WERI-Rb-1 (cell line): ENCODE measurements at places on chromosomes 3 and 15.

GRCh38 chr3:186670155-186670554 is 4.3 kb downstream of the HRG start:
- no peak for DNase-seq

- DNase-seq: no peak
Measured at GRCh38 chr3:154783521-154783931, 296.6 kb upstream of the MME start.

DNA sequence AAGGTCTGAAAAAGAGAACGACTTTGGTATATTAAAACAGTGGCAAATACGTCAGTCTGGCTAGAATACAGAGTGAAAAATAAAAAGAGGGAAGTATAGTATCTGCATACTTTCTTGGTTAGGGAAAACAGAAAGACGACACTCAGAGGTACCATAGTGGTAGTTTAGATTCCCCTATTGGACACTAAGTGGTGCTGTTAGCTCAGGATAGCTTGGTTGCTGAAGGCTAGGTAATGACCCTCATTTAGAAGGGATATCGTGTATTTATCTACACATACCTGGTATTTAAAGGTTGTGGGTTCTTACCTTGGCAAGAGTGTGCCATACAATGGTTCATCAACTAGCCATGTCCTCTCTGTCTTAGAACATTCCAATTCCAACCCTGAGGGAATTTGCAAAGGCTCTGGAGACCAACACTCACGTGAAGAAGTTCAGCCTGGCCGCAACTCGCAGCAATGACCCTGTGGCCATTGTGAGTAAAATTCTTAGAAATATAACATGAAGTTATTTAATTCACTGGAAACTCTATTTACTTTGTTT is 31.0 kb downstream of the TMOD2 start:
- no peak for DNase-seq

- peak; percentile 24 for DNase-seq
Measured at GRCh38 chr3:142861926-142862325, 27.0 kb downstream of the PCOLCE2 start.

- DNase-seq: no peak
Measured at GRCh38 chr3:31885235-31885634, 95.8 kb downstream of the OSBPL10 start.
